Stimulated activated CD8-positive, alpha-beta memory T cell treated with anti-CD3 and anti-CD28 coated beads, Interleukin-4, amount 100 ng/mL, for 1 hour (primary cell): ENCODE measurements at places on chromosomes 5 and 9.

GRCh38 chr9:3794635-3795034 lies 268.8 kb upstream of the RFX3 start:
- no peak for DNase-seq

GRCh38 chr5:172874647-172875504 lies 40.8 kb downstream of the ERGIC1 start:
- no peak for DNase-seq

DNA sequence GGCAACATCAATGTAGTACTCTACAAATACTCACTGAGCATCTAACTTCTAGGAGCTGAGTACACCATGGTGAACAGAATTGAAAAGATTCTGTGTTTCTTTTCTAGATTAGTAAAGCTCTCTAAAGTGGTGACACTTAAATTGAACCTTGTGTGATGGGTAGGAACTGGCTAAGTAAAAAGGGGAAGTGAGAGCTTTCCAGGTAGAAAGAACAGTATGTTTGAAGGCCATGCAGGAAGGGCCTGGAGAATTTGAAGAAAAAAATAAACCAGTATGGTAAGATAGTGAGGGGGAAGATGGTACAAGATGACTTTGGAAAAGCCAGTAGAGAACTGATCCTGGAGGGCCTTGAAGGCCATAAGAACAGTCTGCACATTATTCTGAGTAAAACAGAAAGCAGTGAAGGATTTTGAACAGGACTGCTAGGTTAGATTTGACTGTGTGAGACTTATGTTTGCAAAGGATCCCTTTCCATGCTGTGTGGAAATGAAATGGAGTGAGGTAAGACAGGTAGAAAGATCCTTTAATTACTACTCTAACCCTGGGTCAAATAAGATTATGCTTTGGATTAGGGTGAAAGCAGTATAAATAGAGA lies 46.7 kb upstream of the UBQLN1 start:
- no peak for DNase-seq

GRCh38 chr9:136695955-136696354 lies 8.7 kb upstream of the AGPAT2 start:
- no peak for DNase-seq

DNA sequence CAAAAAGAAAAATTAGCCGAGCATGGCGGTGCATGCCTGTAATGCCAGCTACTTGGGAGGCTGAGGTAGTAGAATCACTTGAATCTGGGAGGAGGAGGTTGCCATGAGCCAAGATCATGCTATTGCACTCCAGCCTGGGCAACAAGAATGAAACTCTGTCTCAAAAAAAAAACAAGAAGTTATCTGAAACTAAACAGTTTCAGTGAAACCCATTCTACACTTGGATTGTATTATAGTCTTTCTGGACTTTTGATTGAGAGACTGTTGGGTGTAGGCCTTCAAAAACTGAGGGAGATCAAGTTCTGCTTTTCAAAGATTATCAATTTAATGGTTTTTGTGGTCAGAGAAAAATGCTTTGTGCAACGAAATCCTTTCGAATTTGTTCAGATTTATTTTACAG lies 34.6 kb upstream of the SPINK5 start:
- DNase-seq, result no peak

DNA sequence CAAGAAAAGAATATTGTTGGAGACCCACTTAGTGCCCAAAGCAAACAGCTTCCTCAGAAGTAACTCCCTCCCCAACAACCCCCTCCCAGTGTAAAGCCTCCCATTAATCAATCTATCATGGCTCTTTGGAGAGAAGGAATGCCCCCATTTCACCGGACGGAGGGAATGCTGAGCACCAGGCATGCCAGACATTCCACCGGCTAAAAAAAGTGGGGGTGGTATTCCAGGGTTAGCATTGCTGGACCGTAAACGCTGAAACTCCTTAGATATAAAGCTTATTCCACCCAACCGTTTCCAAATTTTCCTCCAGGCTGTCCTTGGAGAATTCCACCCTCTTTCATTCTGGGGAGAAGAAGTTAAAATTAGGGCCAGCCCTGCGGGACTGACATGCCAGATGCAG lies 363 bp upstream of the MAMDC2 start:
- DNase-seq, result no peak

GRCh38 chr5:98771382-98772109 lies 1.9 kb upstream of the RGMB start:
- DNase-seq, result no peak

DNA sequence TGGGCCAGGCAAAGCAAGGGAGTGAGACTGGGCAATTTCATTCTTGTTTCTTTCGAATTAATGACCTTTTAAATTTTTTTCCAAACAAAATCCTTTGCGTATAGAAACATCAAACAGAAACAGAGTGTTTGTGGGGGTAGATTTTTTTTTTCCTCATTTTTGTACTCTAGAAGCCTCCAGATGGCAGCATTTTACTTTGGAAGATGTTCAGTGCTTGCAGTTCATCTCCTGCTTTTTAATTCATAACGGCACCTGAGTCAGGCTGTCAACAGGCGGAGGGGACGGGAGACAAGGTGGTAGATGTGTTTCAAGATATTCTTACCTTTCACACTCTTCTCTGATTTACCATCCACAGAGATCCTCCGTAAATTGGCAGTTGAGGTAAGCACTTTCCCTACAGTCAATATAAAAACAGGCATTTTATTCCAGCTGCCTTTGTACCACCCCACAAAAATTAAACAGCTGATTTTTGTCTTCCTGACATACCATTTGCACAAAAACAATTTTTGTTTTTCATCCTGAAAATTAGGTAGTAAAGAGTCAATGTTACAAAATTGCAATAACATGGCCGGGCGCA lies 99.5 kb upstream of the FBXL17 start:
- DNase-seq, result no peak

- no peak for DNase-seq
These were observed 79.9 kb downstream of the SETX start for GRCh38 chr9:132274861-132275260.

DNA sequence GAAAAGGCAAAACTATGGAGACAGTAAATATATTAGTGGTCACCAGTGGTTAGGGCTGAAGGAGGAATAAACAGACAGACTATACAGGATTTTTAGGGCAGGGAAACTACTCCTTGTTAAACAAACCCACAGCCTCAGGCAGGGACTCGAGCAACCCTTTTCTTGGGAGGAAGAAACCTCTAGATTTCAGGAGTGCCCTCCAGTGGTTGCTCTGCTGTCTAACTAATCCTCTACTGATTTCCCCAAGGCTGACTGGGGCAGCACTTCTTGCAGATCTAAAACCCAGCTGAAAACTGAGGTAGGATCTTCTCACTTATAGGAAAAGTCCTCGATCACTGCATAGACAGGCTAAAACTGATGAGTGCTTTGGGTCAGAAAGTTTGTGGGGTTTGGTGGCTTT lies 176.8 kb downstream of the ISOC1 start:
- no peak for DNase-seq

DNA sequence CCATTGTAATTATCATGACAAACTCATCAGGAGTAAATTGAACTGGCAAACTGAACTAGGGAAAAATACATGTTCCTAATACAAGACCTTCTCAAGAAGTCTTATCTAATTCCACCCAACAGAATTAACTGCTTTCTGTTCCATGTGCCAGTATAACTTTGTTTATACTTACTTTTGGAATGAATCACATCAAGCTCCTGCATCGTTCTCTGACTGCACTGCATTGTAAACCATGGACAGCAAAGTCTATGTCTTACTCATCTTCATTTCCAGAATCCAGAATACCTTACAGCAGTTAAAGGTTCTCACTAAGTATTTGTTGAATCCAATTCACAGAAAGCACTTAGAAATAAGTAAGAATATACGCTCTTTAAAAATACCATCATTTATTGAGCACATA lies 102.8 kb downstream of the PLK2 start:
- DNase-seq, result no peak

DNA sequence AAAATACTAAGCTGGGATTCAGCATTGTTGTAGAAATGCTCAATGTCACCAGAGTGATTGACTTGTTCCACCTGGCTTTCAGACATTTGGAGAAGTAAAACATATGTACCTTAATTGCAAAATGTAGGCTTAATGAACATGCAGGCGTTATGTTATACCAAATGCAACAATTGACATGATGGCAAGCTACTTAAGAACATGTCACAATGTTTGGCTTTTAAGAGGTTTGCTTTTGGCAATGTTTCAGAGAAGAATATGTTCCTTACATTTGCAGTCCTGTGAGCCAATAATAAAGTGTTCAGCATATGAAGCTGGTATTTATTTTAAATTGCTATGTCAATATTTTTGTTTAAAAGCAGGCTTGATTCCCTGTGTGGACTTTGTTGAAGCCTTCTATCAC lies 111.7 kb upstream of the NUDT12 start:
- no peak for DNase-seq

DNA sequence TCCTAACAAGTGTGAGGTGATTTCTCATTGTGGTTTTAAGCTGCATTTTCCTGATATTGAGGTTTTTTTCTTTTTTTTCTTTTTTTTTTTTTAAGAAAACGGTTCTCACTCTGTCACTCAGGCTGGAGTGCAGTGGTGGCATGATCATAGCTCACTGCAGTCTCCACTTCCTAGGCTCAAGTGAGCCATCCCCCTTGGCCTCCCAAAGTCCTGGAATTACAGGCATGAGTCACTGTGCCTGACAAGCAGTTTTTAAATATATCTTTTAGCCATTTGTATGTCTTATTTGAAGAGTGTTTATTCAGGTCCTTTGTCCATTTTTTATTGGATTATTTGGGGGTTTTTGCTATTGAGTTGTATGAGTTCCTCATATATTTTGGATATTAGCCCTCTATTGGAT lies 53.8 kb downstream of the GCNT1 start:
- no peak for DNase-seq

DNA sequence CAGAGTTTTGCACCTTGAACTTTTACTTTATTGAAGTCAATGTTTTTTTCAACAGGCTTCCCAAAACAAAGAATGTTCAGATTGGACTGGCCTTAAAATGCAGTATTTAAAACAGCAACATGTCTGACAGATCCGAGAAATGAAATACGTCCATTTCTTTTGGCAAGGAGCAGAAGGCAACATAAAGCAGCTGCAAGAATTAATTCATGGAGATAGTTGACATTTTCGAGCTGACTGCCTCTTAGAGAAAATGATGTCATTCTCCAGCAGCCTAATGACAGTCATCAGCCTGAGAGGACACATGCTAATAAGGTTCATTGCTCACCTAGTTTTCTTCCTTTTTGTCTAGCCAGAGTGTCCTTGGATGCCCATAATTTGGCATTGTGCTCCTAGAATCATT lies 232.2 kb upstream of the SEMA6A start:
- no peak for DNase-seq

DNA sequence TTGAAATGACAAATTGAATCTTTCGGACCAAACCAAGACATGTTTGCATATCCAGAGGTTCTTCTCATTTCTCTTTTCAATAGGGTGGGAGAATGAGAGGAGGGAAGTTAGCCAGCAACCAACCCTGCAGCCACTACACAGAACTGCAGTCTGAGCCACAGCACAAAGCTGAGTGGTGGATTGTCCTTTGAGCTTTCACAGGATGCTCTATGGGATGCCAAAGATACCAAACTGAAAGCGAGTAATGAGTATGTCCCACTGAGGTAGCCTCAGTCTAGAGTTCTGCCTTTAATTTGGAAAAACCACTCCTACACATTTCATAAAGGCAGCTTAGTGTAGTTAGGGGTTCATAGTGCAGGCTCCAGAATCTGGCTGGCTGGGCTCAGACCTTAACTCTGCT lies 114.9 kb downstream of the MARCHF3 start:
- no peak for DNase-seq

- no peak for DNase-seq
These were observed 12.7 kb upstream of the PRELID2 start for GRCh38 chr5:145847499-145848497.

- no peak for DNase-seq
These were observed 2112.2 kb upstream of the C9orf72 start for GRCh38 chr9:29685531-29685930.

- no peak for DNase-seq
These were observed 158.1 kb downstream of the RAB3C start for GRCh38 chr5:58740956-58741355.

GRCh38 chr5:116068028-116068632 lies 16.7 kb upstream of the COMMD10 start:
- no peak for DNase-seq

DNA sequence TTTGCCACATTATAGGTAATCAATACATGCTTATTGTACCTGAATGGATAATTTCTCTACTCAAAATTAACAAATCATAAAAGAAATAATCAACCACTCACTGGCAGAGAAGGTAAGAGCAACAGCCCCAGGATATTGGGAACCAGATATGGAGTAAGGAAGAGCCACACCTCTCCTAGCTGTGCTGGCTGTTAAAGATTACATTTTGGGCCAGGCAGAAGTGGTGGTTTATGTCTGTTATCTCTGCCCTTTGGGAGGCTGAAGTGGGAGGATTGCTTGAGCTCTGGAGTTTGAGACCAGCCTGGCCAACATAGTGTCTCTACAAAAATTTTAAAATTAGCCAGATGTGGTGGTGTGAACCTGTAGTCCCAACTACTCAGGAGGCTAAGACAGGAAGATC lies 56.4 kb downstream of the BHMT start:
- DNase-seq, result no peak

- DNase-seq, result no peak
These were observed 3.9 kb upstream of the PLPP1 start for GRCh38 chr5:55538661-55539060.

DNA sequence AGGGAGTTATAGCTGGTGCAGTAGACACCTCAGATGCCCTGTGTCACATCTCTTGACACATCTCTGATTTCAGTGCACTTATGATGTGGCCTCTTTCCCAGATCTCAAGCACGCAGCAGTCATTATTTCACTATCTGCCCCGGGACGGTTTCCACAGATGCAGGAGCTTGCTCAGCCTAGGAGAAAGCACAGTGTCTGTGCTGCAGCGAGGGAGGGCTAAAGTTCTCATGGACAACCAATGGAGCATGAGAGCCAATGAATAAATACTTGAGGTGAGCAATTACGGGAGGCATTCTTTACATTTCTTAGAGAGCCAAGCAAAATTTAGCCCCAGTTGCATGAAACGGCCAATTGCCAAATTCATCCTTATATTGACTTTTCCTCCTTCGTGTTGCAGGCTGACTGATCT lies 7.4 kb upstream of the MOB3B start:
- DNase-seq, result no peak

- DNase-seq, result no peak
These were observed 347.6 kb downstream of the PTPRD start for GRCh38 chr9:10265153-10265631.

DNA sequence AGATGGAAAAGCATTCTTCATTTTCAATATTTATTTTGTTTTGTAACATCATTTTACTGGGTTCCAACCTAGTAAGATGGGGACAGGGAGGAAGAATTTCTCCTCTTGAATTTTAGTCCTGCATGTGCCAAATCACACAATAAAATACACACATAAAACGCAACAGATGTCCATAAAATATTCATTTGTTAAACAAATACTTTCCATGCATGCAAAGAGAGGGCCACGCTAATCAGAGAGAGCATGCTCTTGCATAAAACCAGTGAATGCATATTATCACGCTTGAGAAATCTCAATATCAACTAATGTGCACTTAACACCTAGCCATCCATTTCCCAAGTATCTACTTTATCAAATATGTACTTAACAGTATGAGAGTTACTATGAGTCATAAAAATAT lies 212.6 kb upstream of the TARS1 start:
- DNase-seq, result no peak

- DNase-seq, result no peak
These were observed 73.3 kb upstream of the HMHB1 start for GRCh38 chr5:143738417-143739401.

- DNase-seq, result no peak
These were observed 739.0 kb downstream of the DTWD2 start for GRCh38 chr5:118249386-118249785.

- DNase-seq, result no peak
These were observed 94.6 kb downstream of the SYK start for GRCh38 chr9:90896231-90896630.

GRCh38 chr5:40781843-40782409 lies 16.2 kb downstream of the PRKAA1 start:
- DNase-seq, result no peak

GRCh38 chr5:151023047-151023615 lies 2.7 kb downstream of the GPX3 start:
- DNase-seq, result no peak
